NCI-H1694 treated with DMSO at 0.1 percent for 48 hours (cell line): ENCODE measurements at places on chromosomes 7 and 10.

DNA sequence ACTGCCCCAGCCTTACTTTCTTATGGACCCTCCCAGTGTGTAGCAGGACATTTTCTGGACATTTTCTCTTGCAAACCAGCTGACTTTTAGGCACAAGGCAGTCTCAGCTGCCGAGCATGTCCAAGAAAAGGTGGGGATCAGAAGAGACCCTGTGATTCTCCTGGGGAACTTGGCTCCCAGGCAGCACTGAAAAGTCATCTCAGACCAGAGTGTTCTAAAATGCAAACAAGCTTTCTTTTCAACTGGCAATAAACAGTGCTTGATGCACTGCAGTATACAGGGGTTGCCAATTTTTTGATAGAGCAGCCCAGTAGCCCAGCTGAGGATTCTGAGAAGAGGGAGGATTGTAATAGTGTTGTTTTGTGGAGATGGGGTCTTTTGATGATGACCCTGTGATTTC, 168.0 kb upstream of the PHYHIPL start:
- no peak for DNase-seq

DNA sequence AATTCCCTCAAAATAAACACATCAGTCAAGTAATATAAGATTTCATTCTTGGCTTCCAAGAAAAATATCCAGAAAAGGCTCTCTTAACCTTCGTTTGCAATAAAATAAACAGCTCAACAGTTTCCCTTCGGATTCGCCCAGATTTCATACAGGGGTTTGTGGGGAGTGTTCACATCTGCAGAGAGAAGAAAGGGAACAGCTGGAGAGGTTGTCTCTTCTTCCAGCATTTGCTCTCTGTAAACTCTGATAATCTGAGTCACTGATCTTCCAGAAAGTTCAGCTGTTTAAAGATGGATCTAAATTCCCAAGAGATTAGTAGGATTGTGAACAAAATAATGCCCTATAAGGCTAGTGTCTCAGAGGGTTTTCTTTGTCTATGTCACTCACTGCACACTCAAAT, 277.9 kb downstream of the HPSE2 start:
- no peak for DNase-seq

DNA sequence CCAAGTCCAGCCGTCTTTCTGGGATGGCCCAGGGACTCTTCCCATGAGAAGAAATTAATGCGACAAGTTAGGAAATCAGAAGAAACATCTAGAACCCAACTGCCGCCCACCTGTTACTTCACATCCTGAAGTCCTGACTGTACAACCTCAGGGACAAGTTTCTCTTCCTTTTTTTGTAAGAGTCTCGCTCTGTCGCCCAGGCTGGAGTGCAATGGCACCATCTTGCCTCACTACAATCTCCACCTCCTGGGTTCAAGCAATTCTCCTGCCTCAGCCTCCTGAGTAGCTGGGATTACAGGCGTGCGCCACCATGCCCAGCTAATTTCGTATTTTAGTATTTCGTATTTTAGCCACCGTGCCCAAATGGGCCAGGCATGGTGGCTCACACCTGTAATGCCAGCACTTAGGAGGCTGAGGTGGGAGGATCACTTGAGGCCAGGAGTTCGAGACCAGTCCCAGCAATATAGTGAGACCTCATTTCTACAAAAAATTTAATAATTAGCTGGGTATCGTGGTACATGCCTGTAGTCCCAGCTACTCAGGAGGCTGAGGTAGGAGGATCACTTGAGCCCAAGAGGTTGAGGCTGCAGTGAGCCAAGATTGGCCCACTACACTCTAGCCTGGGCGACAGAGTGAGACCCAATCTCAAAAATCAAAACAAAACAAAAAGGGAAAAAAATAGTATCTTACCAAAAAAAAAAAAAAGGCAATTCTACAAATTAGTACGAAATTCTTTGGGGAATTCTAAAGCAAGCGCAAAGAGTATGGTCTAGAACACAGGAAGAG, 20.8 kb downstream of the LAT2 start:
- DNase-seq, result no peak

GRCh38 chr7:151895631-151896031, 18.7 kb upstream of the PRKAG2 start:
- peak; percentile 27 for DNase-seq

DNA sequence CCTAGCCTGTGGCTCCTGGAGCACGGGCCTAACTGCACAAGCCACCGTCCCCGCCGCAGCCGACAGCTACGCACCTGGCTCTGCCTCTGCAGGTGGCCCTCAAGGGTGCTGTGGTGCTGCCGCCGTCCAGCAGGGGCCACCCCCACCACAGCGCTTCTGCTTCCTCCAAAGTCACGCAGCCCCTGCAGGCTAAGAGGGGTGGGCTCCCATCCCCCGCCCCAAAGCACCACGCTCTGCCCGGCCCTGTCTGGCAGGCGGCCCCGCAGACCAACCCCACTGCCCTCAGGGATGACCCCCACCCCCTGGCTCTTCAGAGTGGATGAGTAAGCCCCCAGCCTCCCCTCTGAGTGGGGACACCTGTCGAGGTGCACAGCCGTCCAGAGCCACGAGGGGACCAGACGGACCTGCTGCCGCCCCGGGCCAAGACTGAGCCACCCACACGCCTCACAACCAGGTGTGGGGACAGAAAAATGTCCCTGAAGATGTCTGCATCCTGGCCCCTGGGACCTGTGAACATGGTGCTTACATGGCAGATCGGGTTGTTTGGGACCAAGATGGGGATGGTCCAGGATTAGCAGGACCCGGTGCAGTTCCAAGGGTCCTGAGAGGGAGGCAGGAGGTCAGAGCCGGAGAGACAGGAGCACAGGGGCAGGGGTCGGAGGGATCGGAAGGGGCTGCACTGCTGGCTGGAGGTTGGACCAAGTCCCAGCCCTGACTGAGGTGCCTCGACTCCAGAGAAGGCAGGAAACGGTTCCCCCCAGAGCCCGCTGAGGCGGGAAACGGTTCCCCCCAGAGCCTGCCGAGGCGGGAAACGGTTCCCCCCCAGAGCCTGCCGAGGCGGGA, 9.0 kb upstream of the ADAP1 start:
- DNase-seq, result no peak

- DNase-seq, result no peak
Measured at GRCh38 chr7:22979861-22980260, 34.1 kb downstream of the HYCC1 start.

DNA sequence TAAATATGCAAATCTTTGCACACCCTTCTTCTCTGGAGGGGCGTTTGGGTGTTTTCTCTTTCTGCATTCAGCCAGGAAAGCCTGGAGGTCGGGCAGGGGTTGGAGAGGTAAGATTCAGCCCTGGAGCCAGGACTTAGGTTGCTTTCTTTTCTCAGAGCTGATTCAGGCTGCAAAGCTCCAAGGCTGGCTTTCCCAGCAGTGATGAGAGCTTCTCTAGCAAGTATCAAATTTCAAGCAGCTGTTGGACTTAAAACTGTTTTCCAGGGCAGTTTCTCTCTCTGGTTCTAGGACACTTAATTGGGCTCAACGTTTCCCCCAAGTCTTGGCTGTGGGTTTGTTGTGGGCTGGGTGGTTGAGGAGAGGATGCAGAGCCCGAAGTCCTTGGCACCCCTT, 608 bp downstream of the AKR1B10 start:
- DNase-seq, result peak; percentile 20
